Thoracic aorta (tissue), 2 donors: ENCODE measurements at places on chromosomes 2 and 18.

DNA sequence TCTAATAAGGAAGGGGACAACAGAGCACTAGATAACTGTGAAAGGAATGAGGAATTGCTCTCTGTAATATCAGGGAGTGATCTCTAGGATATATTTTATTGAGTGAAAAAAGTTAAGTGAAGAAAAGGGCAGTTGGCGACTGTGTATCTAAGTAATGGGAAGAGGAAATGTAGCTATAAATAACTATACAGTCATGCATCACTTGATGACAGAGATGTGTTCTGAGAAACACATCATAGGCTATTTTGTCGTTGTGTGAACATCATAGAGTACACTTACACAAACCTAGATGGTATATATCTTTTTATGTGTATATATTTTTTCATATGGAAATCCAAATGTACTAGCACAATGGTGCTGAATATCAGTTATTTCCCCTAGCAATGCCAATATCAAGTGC lies 329.3 kb downstream of the TXNL1 start:
- DNase-seq, result no peak

GRCh38 chr2:124877141-124877577 lies 852.1 kb downstream of the CNTNAP5 start:
- no peak for DNase-seq

DNA sequence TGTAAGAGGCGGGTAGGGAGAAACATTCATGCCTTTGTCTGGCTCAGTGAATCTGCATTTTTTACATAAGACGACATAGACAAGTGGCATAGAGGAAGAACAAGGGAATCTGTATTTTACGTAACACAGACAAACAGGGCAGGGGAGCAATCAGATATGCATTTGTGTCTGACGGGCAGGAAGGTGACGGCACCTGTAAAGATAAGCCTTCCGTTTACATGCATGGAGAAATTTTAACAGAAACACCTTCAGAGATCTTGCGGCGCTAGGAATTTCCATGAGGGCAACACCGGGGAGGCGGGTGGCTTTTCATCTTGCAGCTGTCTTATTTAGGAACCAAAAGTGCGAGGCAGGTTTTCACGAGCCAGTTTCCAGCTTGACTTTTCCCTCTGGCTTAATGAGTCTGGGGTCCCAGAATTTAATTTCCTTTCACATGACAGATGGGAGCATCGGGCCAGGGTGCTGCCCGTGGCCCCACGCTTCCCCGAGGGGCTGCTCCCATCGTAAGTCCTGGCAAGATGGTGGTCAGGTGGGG lies 42.6 kb downstream of the RTP5 start:
- DNase-seq, result no peak

DNA sequence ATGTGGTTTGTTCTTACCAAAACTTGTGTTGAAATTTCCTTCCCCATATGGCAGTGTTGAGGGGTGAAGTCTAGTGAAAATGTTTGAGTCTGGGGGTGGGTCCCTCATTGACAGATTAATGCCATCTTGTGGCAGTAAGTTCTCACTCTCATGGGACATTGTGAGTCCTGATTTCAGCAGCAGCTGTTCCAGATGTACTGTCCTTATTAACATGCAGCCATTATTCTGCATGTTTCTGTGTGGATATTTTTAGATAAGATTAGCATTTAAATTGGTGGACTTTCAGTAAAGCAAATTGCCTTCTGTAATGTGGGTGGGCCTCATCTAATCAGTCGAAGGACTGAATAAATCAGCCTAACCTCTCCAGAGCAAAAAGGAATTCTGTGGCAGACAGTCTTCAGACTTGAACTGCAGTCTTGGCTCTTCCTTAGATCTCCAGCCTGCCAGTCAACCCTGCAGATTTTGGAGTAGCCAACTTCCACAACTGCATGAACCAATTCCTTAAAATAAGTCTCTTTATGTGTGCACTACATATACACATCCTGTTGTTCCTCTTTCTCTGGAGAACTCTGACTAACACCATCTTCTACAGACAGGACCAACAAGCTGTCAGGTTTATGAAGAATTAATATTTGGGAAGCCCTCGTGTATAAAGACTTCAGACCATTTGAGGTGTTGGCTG lies 138.7 kb upstream of the ZNF516 start:
- DNase-seq, result no peak

GRCh38 chr2:165539985-165540384 lies 70.5 kb downstream of the CSRNP3 start:
- DNase-seq, result no peak

- DNase-seq, result no peak
Observed at GRCh38 chr18:10139783-10140410, 226.1 kb downstream of the VAPA start.

DNA sequence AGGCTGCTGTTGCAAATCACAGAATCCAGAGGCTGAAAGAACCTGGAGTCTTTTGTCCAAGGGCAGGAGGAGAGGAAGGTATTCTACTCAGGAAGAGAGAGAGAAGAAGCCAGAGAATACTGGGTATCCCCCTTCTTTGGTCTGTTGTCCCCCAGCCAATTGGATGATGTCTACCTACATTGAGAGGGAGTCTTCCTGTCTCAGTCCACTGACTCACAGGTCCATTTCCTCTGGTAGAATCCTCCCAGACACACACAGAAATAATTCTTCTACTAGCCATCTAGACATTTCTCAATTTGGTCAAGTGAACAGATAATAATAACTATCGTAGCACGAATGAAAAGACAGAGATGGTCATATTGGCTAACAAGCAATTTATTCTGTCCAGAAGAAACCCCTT lies 416.4 kb upstream of the UBE2E3 start:
- no peak for DNase-seq

DNA sequence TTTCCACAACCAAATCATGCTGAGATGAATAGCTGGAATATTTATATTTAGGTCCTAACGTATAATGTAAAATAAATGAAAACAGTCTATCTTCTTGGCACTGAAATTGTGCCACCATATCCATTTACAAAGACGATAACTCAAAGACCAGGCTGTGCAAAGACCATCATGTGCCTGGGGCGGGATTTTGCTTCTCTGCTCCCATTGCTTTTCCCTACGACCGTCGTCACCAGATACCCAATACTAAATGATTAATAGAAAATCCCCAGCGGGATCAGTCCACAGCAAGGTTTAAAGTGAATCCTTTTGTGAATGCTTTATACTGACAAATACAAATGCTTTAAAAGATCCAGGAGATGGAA lies 194.3 kb upstream of the ARL4C start:
- DNase-seq, result no peak

DNA sequence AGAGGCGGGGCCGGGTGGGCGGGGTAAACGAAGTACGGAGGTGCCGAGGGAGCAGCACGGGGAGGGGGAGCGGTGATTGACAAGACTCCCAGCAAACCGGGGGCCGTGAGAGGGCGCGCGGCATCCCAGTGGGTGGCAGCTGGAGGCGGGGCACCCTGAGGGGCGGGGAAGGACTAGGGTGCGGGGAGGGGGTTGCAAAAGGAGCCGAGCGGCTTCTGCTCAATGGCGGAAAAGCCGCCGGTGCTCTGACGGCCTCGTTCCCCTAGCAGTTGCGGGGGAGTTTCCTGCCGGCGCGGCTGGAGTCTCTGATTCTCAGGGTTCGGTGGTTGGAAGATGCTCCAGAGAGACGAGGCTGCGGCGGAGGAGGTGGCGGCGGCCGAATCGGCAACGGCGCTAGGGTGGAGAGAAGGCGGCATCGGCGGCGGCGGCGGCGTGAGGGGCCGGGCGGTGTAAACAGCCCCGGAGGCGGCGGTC lies at the start of gene PPM1B:
PPM1B (plus strand) TSS at position 195 of the 474 bp plus-strand sequence. CDS start 32,325 bp downstream, outside the sequence.
- DNase-seq, result no peak

DNA sequence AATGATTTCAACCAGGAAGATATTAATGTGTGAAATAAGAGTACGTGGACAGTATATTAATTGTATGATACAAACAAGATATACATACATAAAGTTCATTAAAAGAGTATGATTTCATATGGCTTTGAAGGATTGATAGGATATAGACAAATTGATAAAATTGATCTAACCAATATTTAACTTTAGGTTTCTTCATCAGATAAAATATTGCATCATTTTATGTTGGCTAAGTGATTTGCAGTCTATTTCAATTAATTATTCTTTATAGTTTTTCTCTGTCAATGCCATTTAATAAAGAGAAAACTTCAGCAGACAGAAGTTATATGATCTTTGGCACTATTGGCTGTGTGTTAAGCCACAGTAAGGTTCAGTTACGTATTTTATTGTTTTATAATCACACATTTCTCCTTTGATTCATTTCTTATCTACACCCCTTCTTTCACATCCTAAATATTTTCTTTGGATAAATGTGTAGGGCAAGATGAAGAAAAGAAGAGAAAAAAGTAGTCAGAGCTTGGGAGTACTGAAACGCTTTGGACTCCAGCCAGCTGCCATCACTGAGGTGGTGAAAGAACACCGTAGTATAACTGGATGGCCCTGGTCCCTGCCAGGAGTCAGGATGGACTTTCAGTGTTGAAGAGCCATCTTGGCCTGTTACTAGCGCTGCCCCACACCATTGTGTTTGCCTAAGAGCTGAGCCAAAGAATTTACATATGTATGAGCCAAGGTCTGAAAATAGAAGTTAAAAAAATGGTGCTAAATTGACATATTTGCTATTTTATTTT lies 9.8 kb upstream of the CPS1 start:
- peak; percentile 2 for DNase-seq

DNA sequence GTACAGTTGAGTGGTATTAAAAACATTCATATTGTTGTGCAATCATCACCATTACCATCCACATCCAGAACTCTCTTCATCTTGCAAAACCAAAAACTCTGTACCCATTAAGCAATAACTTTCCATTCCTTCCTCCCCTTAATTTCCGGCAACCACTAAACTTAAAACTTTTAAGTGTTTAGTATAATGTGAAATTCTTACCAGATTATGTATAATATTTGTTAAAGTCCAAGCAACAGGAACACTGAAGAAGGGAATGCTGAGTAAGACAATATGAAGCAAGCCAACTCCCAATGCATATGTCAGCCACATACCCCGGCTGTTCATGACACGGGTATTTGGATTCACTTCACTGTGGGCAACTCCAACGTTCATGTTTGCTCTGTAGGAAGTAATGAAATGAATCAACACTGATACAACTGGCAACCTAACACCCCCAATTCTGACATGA lies 1.9 kb downstream of the ORMDL1 start:
- no peak for DNase-seq

GRCh38 chr2:183193904-183194303 lies 69.7 kb downstream of the NUP35 start:
- DNase-seq, result no peak

- no peak for DNase-seq
Observed at GRCh38 chr2:120857422-120857821, 121.8 kb downstream of the GLI2 start.

DNA sequence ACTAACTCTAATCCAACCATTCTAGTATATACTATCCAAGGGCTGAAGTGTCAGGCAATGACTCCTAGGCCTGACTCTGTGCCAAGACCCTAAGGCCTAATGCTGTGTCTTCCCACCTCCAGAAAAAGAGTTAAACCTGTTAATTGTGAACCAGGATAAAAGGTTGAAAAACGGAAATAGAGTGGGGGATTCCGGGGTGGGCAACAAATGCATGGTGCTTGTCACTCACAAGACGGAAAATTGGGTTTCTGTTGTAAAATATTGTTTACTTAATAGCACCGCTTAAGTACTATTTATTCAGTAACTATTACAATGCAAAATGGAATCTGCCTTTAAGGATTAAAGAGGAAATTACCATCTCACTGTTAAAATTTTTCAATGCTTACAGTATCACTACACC lies 3.2 kb downstream of the STK17B start:
- DNase-seq, result no peak

GRCh38 chr2:237068005-237068576 lies 17.6 kb upstream of the COPS8 start:
- no peak for DNase-seq
